ENCODE measurements at places on chromosomes 3 and 15. TPM values are rescaled to one million over a fixed set of nuclear protein-coding genes. Genes with fewer than 3 reads are reported as not detected.

Gene TICRR
- total RNA-seq, result 7.5 TPM

Gene AMT
- total RNA-seq, result not detected

Gene ZMYND10
- 10.8 TPM for total RNA-seq

Gene OR5K2
- not detected for total RNA-seq

- DNase-seq, result peak; percentile 54
Measured at GRCh38 chr3:97579365-97579764, 185.2 kb upstream of the ARL6 start.

DNA sequence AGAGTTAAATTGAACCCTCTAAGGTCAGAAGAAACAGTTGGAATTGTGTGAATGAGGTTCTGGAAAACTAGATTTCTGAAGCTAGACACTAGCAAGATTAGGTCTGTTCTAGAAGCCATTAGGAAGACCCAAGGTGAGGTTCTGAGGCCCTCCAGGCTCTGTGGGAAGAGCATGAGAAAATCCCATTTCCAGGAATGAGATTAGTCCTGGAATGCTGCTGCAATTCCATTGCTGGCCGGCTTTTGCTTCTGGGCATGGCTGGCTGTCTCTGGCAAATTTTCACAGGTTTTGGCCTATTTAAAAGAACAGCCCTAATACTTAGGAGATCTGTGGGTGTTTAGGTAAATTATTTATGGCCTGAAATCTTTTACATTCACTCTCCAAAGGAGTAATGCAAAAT lies 26.9 kb upstream of the PYDC2 start:
- no peak for DNase-seq

GRCh38 chr3:183827809-183828537 lies 2.6 kb upstream of the MAP6D1 start:
- DNase-seq, result no peak

Data from Caki2 (cell line).